ENCODE measurements at places on chromosomes 5 and 9. TPM values are rescaled to one million over a fixed set of nuclear protein-coding genes. Genes with fewer than 3 reads are reported as not detected.
A peak's percentile ranks its signal among the peaks of the same experiment; 100 is the strongest.

DNA sequence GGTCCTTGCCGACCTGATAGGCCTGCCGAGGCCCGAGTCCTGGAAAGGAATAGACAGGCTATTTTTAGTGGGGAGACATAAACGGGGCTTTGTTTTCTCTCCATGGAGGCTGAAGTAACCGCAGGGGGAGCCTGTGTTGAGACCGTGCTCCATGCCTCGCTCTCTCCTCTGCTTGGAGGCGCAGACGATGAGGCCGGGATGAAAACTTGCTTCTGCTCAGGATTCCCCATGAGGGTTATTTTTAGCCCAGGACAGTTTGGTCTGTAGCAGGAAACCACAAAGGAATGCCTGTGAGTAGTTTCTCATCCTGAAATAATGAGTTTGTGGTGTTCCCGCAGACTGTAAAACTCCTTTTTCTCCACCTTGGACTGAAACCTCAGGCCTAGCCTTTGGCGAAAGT is 81.9 kb upstream of the RARS1 start:
- H3K4me1 ChIP-seq: no peaks in the 10 kb centered on the region
- H3K36me3 ChIP-seq: peaks cover 46% of the 10 kb centered on the region
- H3K4me3 ChIP-seq: no peak overlapping the region
- H3K27ac ChIP-seq: no peak overlapping the region

- H3K36me3 ChIP-seq: no peaks in the 10 kb centered on the region
- peaks cover 2% of the 10 kb centered on the region for H3K27me3 ChIP-seq
Measured at GRCh38 chr9:69391946-69392345, 66.9 kb downstream of the ENTREP1 start.

DNA sequence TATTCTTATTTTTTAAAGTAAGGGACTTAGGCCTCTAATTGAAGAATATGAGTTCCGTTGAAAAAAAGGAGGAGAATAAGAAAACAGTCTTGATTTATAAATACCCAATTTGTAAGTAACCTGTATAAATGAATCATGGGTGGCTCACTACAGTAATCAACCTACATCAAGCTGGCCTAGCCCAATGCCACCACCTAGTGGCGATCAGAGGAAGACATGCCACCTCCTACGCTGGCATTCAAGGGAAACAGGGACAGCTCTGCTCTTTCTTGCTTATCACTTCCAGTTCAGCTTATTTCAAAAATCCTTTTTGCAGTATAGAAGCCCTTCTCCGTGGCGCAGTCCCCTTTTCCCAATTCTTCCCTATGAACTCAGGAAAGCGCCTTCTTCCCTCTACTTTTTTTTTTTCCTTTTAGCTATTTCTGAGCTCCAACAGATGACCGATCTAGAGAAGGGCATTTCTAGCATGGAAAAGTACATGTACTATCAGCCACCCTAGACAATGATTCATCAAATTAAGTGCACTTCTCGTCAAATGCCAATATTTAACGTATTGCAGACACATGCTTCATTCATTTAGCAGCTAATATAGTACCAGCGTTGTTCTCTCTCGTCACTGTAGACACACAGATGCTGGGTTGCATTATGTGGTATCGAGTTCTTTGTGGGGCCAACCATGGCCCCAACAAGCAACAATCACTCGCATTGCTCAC is 28.3 kb downstream of the PTPN3 start:
- H3K4me3 ChIP-seq: no peak overlapping the region
- H3K27ac ChIP-seq: peak overlapping the region; percentile 71
- H3K4me1 ChIP-seq: peaks cover 30% of the 10 kb centered on the region
- peak; percentile 81 for DNase-seq
- peaks cover 6% of the 10 kb centered on the region for H3K36me3 ChIP-seq

DNA sequence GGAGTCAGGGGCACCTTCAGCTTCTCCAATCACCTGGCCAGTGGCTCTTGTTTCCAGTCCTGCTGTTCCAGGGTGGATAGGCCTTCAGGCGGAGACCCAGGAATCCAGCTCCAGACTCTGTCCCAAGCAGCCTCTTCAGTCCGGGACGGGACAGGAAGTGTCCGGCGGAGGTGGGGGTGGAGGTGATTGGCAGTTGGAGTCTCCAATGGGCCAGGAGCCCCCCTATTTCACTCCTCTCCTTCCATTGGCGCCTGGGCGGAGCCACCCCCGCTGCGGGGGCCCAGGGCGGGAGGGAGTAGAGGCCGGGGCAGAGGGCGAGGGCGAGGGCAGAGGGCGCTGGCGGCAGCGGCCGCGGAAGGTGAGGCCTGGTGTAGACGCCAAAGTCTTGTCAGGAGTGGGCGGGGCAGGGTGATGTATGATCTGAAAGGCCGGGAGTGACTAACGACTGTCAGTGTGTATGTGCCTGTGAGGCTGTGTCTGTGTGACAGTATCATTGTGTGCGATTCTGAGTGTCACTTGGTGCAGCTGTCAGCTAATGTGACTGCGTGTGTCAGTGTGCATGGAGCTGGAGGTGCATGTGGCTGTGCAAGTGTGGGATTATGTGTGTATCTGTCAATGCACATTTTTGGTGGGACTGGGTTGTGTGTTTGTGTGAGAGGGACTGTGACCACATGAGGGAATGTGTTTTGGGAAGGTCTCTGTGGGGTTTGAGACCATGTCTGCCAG is at the start of gene IL11RA:
IL11RA (plus strand) TSS at position 310 of the 726 bp plus-strand sequence. CDS start 3,033 bp downstream, outside the sequence.
- peak within 1 kb of the TSS; percentile 36 for H3K4me3 ChIP-seq
- H3K36me3 ChIP-seq: peaks cover 27% of the 10 kb centered on the region
- peak within 1 kb of the TSS; percentile 75 for H3K27ac ChIP-seq

DNA sequence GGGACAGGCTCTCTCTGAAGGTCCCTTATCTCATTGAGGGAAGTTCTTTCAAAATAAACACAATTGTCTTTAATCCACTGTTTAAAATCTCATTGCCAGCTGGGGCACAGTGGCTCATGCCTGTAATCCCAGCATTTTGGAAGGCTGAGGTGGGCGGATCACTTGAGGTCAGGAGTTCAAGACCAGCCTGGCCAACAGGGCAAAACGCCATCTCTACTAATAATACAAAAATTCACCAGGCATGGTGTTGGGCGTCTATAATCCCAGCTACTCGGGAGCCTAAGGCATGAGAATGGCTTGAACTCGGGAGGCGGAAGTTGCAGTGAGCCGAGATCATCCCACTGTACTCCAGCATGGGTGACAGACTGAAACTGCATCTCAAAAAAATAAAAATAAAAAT is 8.3 kb upstream of the NDFIP1 start:
- DNase-seq: no peak
- no peak overlapping the region for H3K4me3 ChIP-seq
- no peaks in the 10 kb centered on the region for H3K27me3 ChIP-seq
- no peak overlapping the region for H3K27ac ChIP-seq

Gene FOXD4
- 0.42 TPM for polyA plus RNA-seq

Gene CCDC192
- 0.39 TPM for polyA plus RNA-seq

- H3K36me3 ChIP-seq: no peaks in the 10 kb centered on the region
- H3K4me3 ChIP-seq: no peak overlapping the region
- DNase-seq: no peak
- H3K27ac ChIP-seq: peak overlapping the region; percentile 72
- peaks cover 88% of the 10 kb centered on the region for H3K27me3 ChIP-seq
Measured at GRCh38 chr9:34578241-34579103, 11.1 kb downstream of the CNTFR start.

Gene OTP
- not detected for polyA plus RNA-seq

- DNase-seq: no peak
- no peaks in the 10 kb centered on the region for H3K36me3 ChIP-seq
- no peak overlapping the region for H3K27ac ChIP-seq
- no peaks in the 10 kb centered on the region for H3K4me1 ChIP-seq
- H3K4me3 ChIP-seq: no peak overlapping the region
- no peaks in the 10 kb centered on the region for H3K27me3 ChIP-seq
Measured at GRCh38 chr5:60207040-60207439, 313.5 kb upstream of the PDE4D start.

DNA sequence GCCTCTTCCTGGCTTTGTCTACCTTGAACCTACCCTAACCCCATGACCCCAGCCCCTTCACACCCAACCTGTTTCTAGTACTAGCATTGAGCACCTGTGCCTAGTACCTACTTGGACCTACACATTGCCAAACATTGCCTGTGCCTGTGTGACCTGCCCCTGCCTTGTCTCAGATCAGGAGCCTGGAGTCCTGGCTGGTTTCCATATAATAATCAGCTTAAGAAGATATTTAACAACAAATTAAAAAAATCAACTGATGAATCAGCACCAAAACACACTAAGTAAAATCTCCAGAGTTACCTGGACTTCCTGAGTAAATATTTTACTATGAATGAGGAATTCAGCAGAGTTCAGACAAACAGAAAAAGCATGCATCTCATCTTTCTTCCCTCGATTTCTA is 17.7 kb downstream of the LPAR1 start:
- H3K36me3 ChIP-seq: no peaks in the 10 kb centered on the region
- peaks cover 15% of the 10 kb centered on the region for H3K4me1 ChIP-seq
- no peaks in the 10 kb centered on the region for H3K27me3 ChIP-seq
- H3K4me3 ChIP-seq: no peak overlapping the region
- no peak for DNase-seq

DNA sequence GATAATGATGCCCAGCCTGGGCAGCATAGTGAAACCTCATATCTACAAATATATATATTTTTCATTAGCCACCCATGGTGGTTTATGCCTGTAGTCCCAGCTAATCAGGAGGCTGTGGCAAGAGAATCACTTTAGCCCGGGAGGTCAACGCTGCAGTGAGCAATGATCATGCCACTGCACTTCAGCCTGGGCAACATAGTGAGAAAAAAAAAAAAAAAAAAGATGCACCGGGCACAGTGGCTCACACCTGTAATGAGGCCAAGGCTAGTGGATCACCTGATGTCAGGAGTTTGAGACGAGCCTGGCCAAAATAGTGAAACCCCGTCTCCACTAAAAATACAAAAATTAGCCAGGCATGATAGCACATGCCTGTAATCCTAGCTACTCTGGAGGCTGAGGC is 50.2 kb upstream of the ADRA1B start:
- DNase-seq: no peak
- no peak overlapping the region for H3K4me3 ChIP-seq
- no peaks in the 10 kb centered on the region for H3K36me3 ChIP-seq
- no peaks in the 10 kb centered on the region for H3K4me1 ChIP-seq
- H3K27ac ChIP-seq: no peak overlapping the region

Gene TNFSF15
- polyA plus RNA-seq: 10.2 TPM

Gene FCN1
- 0.55 TPM for polyA plus RNA-seq

GRCh38 chr5:124438903-124439281 is 307.5 kb downstream of the ZNF608 start:
- no peak overlapping the region for H3K4me3 ChIP-seq
- no peak for DNase-seq
- H3K27ac ChIP-seq: no peak overlapping the region
- H3K4me1 ChIP-seq: no peaks in the 10 kb centered on the region

DNA sequence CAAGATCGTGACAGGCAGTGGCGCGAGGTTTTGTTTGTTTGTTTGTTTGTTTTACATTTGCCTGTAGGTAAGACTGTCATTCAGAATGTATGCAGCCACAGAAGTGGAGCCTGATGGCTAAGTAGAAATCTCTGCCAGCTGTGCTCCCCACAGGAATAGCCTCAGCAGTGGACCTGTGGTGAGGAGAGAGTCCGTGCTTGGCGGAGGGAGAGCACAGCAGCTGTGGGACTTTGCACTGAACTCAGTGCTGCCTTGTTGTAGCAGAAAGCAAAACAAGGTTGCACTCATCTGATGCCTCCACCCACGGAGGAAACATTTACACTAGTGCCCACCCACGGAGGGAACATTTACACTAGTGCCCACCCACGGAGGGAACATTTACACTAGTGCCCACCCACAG is 4.4 kb upstream of the ZNF782 start:
- no peaks in the 10 kb centered on the region for H3K27me3 ChIP-seq
- H3K27ac ChIP-seq: peak overlapping the region; percentile 21
- no peaks in the 10 kb centered on the region for H3K36me3 ChIP-seq

DNA sequence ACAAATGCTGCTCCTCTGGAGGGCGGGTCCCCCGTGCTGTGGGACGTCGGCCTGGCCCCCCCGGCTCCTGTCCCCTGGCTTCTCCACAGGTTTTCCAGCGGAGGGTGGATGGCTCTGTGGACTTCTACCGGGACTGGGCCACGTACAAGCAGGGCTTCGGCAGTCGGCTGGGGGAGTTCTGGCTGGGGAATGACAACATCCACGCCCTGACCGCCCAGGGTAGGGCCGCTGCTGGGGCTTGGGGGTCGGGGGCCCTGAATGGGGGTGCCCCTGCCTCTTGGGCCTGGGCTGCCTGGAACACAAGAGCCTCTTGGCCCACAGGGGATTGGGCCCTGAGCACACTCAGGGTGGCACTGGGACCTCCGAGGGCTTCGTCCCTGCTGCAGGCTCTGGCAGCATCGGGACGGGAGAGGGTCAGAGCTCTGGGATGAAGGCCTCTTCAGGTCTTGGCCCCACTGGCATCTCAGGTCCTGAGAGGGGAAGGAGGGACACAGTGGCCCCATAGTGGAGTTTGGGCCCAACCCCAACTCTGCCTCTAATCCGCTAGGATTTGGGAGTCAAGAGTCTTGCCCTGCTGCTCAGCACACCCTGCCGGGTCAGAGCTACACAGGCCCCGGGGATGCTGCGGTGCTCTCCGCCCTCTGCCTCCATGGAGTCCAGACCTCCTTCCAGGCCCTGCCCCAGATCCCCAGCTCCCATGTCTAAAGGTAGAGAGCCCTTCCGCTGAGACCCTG is 5.2 kb downstream of the FCN2 start:
- no peak overlapping the region for H3K27ac ChIP-seq
- no peaks in the 10 kb centered on the region for H3K36me3 ChIP-seq
- no peak overlapping the region for H3K4me3 ChIP-seq
- no peak for DNase-seq

- H3K27me3 ChIP-seq: no peaks in the 10 kb centered on the region
- H3K4me3 ChIP-seq: no peak overlapping the region
- no peaks in the 10 kb centered on the region for H3K36me3 ChIP-seq
- no peak overlapping the region for H3K27ac ChIP-seq
Measured at GRCh38 chr5:112848116-112848811, 12.8 kb upstream of the SRP19 start.

GRCh38 chr5:58498340-58498942 is 7.2 kb downstream of the GAPT start:
- no peak overlapping the region for H3K27ac ChIP-seq
- peak; percentile 17 for DNase-seq
- H3K4me1 ChIP-seq: no peaks in the 10 kb centered on the region
- no peaks in the 10 kb centered on the region for H3K27me3 ChIP-seq
- no peaks in the 10 kb centered on the region for H3K36me3 ChIP-seq

Gene LCP2
- polyA plus RNA-seq: 15.6 TPM

Gene SMIM27
- polyA plus RNA-seq: 14.6 TPM

DNA sequence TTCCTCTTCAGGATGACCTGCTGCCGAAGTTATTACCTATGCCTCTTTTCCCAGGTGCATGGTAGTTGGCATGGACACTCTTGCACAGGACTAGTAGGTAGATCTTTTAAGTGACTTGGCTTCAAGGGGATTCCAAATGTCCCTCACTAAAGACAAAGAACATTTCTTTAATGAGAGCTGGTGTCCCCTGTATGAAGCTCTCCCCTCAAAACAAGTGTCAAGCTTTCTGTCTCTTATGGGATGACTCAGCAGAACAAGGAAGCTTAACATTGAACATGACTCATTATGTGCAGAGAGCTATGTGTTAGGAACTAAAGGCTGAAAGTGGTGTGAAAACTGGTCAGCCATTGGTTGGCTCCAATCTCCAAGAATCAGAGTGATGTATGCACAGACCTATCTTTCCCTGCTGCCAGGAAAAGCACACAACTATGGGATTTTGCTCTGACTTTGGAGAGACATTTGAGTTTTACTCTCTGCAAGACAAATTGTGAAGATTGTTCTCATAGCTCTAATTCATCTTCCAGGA is 120.5 kb downstream of the PRDM6 start:
- DNase-seq: no peak
- H3K4me1 ChIP-seq: no peaks in the 10 kb centered on the region
- no peaks in the 10 kb centered on the region for H3K27me3 ChIP-seq

Gene MARCHF6
- 117 TPM for polyA plus RNA-seq

- DNase-seq: no peak
- H3K4me3 ChIP-seq: no peak overlapping the region
- H3K4me1 ChIP-seq: peaks cover 24% of the 10 kb centered on the region
- no peaks in the 10 kb centered on the region for H3K27me3 ChIP-seq
- no peaks in the 10 kb centered on the region for H3K36me3 ChIP-seq
- no peak overlapping the region for H3K27ac ChIP-seq
Measured at GRCh38 chr5:14155075-14155474, 11.9 kb downstream of the TRIO start.
